CD4-positive, alpha-beta memory T cell (primary cell): ENCODE measurements at places on chromosomes 12 and 14.
A peak's percentile ranks its signal among the peaks of the same experiment; 100 is the strongest.

DNA sequence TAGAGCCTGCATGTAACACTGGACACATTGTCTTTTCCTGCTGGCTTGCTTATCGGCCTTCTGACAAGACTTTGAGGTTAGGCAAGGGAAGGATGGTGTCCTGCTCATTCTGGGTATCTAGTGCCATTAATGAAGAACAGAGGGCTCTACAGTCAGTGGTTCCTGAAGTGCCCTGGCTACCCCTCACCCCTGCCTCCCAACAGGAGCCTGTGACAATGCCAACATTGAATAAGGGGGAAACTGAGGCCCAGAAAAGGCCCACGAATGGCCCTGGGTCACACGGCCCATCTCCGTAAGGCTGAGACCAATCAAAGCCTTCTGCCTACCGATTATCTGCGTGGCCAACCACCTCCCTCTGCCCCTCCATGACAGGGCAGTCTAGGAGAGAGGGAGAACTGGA is 2.1 kb downstream of the IFI27L2 start:
- no peak for DNase-seq

- DNase-seq = peak; percentile 48
Measured at GRCh38 chr14:51093371-51094281, 1.3 kb downstream of the TRIM9 start.

- peak; percentile 60 for DNase-seq
Measured at GRCh38 chr12:93502802-93503623, 35.7 kb downstream of the MRPL42 start.

DNA sequence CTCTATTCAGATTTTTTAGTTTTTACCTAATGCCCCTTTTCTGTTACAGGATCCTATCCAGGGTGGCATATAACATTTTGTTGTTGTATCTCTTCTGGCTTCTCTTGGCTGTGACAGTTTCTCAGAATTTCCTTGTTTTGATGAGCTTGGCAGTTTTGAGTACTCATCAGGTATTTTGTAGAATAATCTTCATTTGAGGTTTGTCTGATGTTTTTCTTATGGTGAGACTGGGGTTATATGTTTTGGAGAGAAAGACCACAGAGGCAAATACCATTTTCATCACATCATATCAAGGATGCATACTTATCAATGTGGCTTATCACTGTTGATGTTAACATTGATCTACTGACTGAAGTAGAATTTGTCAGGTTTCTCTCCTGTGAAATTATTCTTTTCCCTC is 14.0 kb upstream of the LYZ start:
- DNase-seq = peak; percentile 24

- DNase-seq = no peak
Measured at GRCh38 chr14:74414403-74415114, 11.5 kb downstream of the SYNDIG1L start.

DNA sequence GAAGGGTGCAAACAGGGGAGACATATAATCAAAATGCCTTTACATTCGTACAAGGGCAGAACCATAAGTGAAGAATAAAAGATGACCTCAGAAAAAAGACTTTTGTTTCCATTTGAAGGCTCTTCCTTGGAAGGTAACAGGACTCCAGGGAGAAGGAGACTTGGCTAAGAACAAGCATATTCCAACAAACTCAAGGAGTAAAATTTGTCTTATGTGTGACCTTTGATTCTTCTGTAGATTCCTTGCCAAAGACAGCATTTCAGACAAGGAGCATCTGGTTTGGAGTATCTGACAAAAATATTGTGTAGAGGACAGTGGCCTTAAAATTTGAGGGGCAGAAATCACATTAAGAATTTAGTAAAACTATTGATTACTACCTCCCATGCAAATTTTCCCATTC is 991.9 kb downstream of the FLRT2 start:
- DNase-seq = no peak

DNA sequence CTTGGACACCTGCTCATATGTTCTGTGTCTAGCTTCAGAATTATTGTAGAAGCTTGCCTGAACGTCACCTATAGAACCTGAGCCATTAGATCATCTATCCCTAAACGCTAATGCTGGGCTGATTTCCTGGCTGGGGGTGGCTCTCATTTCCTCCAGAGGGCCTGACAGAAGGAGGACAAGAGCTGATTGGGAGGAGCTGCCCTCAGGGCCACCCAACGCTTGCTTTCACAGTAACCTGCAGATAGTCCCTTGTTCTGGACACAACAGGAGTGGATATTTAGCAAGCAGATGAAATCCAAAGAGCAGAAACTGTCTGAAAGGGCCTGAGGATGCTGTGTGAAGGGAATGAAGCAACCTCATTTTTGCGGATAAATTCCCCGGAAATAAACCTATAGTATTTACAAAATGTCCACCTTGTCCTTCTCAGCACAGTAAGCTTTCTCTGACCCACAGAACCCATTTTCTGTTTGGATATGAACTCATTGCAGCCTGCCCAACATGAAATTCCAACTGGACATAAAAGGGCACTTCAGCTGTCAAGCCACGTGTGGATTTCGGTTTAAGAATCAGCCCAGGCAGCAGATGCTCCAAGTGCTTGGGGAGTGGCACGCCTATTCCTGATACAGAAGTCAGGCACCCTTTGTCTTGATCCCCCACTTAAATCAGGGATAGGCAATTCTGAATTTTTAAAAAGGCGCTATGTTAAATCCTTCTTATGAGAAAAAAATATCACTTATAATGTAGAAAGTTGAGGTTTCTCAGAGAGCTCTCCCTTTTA is 32.8 kb upstream of the TUBA1C start:
- DNase-seq = no peak

GRCh38 chr12:56897844-56898361 is 36.3 kb downstream of the SDR9C7 start:
- DNase-seq = no peak

DNA sequence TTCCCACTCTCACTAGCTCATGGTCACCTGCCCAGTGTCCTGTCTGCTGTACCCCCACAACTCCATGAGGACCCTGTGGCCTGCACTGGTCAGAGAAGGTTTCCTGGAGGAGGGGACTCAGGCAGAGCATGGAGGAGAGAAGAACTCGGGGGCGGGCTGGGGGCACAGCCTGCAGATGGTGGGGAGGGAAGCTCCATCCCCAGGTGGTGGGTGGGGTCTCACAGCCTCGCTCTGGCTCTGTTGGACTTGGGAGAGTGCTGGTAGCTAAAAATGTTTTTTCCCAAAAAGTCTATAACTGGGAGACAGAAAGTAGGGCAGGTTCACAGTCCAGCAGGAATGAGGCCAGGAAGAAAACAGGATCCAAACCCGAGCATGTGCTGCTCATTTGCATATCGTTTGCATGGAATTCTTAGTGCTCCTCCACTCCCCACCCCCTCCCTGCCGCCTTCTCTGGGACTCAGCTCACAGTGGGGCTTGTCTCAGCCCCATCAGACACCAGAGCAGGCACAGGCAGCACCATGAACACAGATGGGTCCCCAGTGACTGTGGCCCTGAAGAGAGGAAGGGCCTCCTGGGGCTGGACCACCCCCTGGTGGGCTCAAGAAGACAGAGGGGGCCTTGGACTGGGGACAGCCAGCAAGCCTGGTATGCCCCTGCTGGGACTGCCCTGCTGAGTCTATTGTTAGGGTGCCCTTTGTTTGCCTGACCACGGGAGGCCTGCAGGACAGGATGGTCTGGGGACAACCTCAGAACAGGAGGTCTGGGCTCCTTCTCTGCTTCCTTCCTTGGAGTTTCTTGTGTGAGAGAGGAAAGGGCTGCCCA is 67.0 kb upstream of the SFSWAP start:
- no peak for DNase-seq

DNA sequence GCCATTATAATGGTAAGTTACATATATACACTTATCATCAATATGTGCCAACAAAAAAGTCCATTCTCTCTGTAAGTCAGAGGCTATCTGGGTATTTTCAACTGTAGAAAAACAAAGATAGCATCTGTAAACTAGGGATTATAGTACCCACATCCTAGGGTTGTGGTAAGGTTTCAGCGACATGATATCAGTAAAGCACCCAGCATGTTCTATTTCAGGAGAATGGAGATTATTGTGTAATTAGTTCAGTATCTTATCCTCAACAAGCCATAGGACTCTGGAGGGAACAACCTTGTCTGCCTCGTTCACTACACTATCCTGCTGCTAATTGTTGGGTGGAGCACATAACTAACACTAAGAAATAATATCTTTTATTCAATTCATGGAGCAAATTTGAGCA is 19.7 kb upstream of the CKAP4 start:
- DNase-seq = no peak

- no peak for DNase-seq
Measured at GRCh38 chr12:63989301-63989845, 144.9 kb downstream of the SRGAP1 start.

- no peak for DNase-seq
Measured at GRCh38 chr12:116303929-116304328, 26.4 kb upstream of the MED13L start.

- DNase-seq = no peak
Measured at GRCh38 chr12:26369588-26369987, 174.2 kb downstream of the SSPN start.

- no peak for DNase-seq
Measured at GRCh38 chr14:53190938-53191337, 37.8 kb upstream of the DDHD1 start.

GRCh38 chr14:50010752-50011151 is 105.6 kb downstream of the VCPKMT start:
- DNase-seq = no peak
